ENCODE measurements at places on chromosomes 4 and X.

DNA sequence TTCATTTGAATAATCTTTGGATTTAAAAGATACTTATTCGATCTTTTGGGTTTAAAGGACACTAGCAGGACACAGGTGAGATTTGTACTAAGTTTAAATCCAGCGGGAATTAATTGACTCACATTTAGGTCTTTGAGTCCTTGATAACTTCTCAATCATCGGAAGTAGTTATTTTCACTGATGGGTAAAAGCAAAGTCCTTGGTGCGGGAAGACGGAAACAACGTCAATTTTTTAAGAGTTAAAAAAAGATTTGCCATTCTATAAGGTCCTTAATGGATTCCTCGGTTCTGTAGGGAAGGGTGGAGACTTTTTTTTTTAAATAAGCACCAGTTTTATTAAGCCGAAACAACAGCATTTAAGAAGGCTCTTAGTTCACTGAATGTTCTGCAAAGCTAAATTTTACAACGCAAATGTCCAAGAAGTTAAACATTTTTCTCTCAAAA lies 2.9 kb downstream of the TMSB4X start:
- no peak for DNase-seq

DNA sequence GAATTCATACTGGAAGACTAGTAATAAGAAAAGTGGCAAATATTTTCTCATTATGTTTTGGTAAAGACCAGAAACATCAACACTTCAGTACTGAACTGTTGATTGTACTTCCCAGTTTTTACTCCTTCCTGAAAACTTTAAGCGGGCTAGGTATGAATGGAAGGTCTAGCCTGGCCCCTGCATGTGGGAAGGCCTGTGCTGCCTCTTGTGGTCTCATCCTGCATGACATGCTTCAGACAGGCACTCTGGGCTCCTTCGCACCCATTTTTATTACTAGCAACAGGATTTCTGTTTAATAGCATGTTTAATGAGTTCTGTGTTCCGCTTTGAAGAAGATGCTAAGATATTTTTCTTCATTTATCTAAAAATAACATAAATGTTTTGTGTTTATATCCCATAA lies 279.1 kb downstream of the ANK2 start:
- no peak for DNase-seq

GRCh38 chr4:176268963-176269362 lies at the start of gene ASB5:
Gene ASB5, minus strand, starts transcription at chr4:176269222. Its CDS starts 114 bp downstream, at chr4:176269108.
- no peak for DNase-seq

GRCh38 chrX:134734466-134734952 lies 76.2 kb upstream of the PLAC1 start:
- no peak for DNase-seq

GRCh38 chr4:38287101-38287851 lies 327.1 kb downstream of the PTTG2 start:
- DNase-seq: no peak

- no peak for DNase-seq
Observed at GRCh38 chr4:113078066-113078465, 28.6 kb downstream of the ANK2 start.

GRCh38 chr4:42640613-42641012 lies 16.3 kb downstream of the ATP8A1 start:
- no peak for DNase-seq

DNA sequence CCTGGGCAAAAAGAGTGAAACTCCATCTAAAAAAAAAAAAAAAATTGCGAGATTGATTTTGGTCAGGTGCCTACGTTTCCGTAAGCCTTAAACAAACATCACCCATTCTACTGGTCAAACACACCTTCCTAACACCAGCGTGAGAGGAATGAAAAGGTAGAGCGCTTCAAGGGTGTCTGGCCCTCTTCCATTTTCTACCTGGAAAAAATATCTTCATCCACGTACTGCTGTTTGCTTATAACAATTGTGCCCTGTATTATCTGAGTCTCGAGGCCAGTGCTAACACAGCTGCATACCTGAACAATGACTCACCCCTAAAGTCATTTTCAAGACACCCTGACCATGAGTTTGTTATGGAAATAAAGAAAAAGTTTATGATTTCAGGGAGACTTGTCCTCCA lies 13.9 kb downstream of the TMSB4X start:
- peak; percentile 38 for DNase-seq

GRCh38 chr4:112858751-112859150 lies 190.7 kb upstream of the ANK2 start:
- DNase-seq: no peak

- no peak for DNase-seq
Observed at GRCh38 chr4:10053635-10054453, 32.5 kb upstream of the SLC2A9 start.

DNA sequence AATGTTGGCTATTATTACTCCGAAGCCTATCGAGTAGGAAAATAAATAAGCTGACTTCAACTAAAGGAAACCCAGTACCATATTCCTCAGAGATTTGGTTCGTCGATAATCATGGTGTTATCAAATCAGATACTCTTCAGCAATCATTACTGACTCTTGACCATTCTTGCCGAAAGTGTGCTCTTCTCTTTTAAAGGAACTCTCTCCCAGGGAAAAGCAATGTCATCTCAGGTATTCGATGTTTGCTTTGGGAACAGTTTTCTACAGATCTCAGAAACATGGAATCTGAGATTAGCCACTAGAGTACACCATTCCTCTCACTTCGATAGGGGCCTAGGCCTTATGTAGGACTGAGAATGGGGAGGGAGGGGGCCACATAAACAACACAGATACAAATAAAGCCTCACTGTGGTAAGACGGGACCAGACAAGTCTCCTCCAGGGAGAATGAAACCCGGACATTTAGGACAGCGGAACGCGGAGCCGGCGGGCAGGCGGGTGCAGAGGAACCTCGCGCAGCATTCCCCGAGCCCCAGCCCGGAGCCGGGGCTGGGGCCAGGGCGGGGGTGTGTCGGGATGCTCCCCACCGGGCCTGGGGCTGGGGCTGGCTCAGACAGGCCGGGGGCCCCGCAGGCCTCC lies 581 bp downstream of the DNAJB14 start:
- DNase-seq: peak; percentile 61

GRCh38 chr4:115042496-115042895 lies 70.9 kb downstream of the NDST4 start:
- DNase-seq: peak; percentile 21

Measured in trophoblast cell (in vitro differentiated cells and primary cell).